ENCODE measurements at places on chromosomes 6 and 20. TPM values are rescaled to one million over a fixed set of nuclear protein-coding genes. Genes with fewer than 3 reads are reported as not detected.
A peak's percentile ranks its signal among the peaks of the same experiment; 100 is the strongest.

Gene TNNC2
- 3.6 TPM for total RNA-seq

DNA sequence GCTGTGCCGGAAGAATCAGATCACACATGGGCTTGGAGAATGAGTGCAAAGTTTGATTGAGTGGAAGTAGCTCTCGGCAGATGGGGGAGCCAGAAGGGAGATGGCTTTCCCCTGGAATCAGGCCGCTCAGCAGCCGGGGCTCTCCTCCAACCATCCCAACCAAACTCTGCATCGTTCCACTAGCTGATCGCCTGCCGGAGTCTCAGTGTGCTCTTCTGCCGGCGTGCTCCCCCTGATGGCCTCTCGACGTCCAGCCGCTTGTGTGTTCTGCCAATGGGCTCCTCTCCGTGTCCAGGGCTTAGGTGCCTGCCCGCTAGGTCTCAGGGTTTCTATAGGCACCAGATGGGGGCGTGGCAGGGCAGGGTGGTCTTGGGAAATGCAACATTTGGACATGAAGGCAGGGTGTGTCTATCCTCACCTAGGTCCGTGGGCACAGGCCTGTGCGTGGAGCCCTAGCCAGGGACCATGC, 4.9 kb upstream of the BIRC7 start:
- DNase-seq: peak; percentile 46
- H3K4me3 ChIP-seq: no peak overlapping the region
- H3K27ac ChIP-seq: no peak overlapping the region
- no peaks in the 10 kb centered on the region for H3K4me1 ChIP-seq
- H3K27me3 ChIP-seq: no peaks in the 10 kb centered on the region
- no peaks in the 10 kb centered on the region for H3K36me3 ChIP-seq

Gene CGA
- not detected for total RNA-seq

Gene HLA-DOA
- 7.2 TPM for total RNA-seq

Gene CD24
- total RNA-seq: 7.1 TPM

- H3K27me3 ChIP-seq: no peaks in the 10 kb centered on the region
- H3K27ac ChIP-seq: no peak overlapping the region
- H3K4me3 ChIP-seq: no peak overlapping the region
Measured at GRCh38 chr20:50445354-50446151, 64.6 kb upstream of the PTPN1 start.

DNA sequence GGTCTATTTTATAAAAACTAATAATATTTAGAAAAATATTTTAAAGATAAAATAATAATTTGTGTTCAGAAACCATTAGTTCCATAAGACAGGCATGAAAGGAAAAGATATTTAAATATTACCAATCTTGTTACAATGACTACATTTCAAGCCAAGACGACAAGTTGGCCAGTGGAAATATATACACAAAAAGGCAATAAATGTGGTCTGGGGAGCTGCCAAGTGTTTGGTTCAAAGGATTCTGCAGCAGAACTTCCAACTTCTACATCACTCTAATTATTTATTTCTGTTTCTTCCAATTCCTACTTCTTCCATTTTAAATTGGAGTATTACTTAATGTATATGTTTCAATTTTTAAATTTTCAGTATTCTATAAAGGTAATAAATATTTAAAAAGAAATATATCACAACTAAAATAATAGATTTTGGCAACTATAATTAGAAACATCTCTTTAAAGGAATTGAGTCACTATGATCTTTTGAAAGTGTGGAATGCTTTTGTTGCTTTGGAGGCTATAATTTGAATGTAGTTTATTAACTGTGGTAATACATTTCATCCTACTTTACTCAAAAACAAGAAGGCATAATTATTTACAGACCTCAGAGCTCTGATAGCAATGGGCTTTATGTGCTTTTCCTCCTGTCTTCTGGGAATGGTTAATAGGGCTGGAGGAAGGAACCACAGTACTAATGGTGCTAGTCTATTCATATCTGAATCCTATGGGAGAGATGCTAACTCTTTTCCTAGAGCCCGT, 129.7 kb upstream of the FAM184A start:
- H3K27me3 ChIP-seq: no peaks in the 10 kb centered on the region
- no peaks in the 10 kb centered on the region for H3K36me3 ChIP-seq
- DNase-seq: no peak

- DNase-seq: no peak
- H3K36me3 ChIP-seq: no peaks in the 10 kb centered on the region
- H3K27ac ChIP-seq: no peak overlapping the region
- no peak overlapping the region for H3K4me3 ChIP-seq
- H3K27me3 ChIP-seq: no peaks in the 10 kb centered on the region
- peaks cover 4% of the 10 kb centered on the region for H3K4me1 ChIP-seq
Measured at GRCh38 chr6:56837322-56837894, 117.5 kb upstream of the BEND6 start.

Gene LY6G5B
- 18.0 TPM for total RNA-seq

Gene NRN1
- 4.0 TPM for total RNA-seq

Gene IL20RA
- total RNA-seq: 7.5 TPM

GRCh38 chr20:25249198-25249931, 1.5 kb downstream of the PYGB start:
- no peak for DNase-seq
- peak overlapping the region; percentile 51 for H3K4me3 ChIP-seq
- no peak overlapping the region for H3K27ac ChIP-seq
- H3K27me3 ChIP-seq: no peaks in the 10 kb centered on the region
- H3K4me1 ChIP-seq: peaks cover 5% of the 10 kb centered on the region
- H3K36me3 ChIP-seq: no peaks in the 10 kb centered on the region

Gene AAR2
- 27.7 TPM for total RNA-seq

- DNase-seq: no peak
- peaks cover 2% of the 10 kb centered on the region for H3K4me1 ChIP-seq
- no peak overlapping the region for H3K4me3 ChIP-seq
- H3K27ac ChIP-seq: no peak overlapping the region
Measured at GRCh38 chr20:54189630-54190029, 15.8 kb upstream of the CYP24A1 start.

Gene EPPIN
- 1.1 TPM for total RNA-seq

DNA sequence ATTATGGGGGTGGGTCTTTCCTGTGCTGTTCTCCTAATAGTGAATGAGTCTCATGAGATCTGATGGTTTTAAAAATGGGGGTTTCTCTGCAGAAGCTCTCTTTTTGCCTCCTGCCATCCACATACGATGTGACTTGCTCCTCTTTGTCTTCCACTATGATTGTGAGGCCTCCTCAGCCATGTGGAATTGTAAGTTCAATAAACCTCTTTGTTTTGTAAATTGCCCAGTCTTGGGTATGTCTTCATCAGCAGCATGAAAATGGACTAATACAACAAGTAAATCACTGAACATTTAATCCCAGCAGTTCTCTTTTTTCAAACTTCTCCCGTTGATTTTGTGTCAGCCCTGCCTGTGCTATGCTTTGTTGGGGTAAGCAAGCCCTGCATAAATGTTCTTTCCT, 95.2 kb downstream of the FAM217A start:
- H3K4me1 ChIP-seq: no peaks in the 10 kb centered on the region
- no peaks in the 10 kb centered on the region for H3K36me3 ChIP-seq
- no peak overlapping the region for H3K27ac ChIP-seq
- H3K27me3 ChIP-seq: no peaks in the 10 kb centered on the region

GRCh38 chr6:38837101-38837500, 122.0 kb downstream of the DNAH8 start:
- H3K4me3 ChIP-seq: no peak overlapping the region
- DNase-seq: no peak
- H3K27me3 ChIP-seq: no peaks in the 10 kb centered on the region
- no peaks in the 10 kb centered on the region for H3K36me3 ChIP-seq
- no peak overlapping the region for H3K27ac ChIP-seq

- peak overlapping the region; percentile 69 for H3K4me3 ChIP-seq
- peaks cover 5% of the 10 kb centered on the region for H3K4me1 ChIP-seq
- H3K27me3 ChIP-seq: no peaks in the 10 kb centered on the region
- H3K36me3 ChIP-seq: no peaks in the 10 kb centered on the region
- peak; percentile 95 for DNase-seq
- H3K27ac ChIP-seq: peak overlapping the region; percentile 91
Measured at GRCh38 chr20:327186-328026, 2.1 kb downstream of the SOX12 start.

Gene ENPP4
- total RNA-seq: 3.4 TPM

Gene MYLIP
- total RNA-seq: 29.8 TPM

DNA sequence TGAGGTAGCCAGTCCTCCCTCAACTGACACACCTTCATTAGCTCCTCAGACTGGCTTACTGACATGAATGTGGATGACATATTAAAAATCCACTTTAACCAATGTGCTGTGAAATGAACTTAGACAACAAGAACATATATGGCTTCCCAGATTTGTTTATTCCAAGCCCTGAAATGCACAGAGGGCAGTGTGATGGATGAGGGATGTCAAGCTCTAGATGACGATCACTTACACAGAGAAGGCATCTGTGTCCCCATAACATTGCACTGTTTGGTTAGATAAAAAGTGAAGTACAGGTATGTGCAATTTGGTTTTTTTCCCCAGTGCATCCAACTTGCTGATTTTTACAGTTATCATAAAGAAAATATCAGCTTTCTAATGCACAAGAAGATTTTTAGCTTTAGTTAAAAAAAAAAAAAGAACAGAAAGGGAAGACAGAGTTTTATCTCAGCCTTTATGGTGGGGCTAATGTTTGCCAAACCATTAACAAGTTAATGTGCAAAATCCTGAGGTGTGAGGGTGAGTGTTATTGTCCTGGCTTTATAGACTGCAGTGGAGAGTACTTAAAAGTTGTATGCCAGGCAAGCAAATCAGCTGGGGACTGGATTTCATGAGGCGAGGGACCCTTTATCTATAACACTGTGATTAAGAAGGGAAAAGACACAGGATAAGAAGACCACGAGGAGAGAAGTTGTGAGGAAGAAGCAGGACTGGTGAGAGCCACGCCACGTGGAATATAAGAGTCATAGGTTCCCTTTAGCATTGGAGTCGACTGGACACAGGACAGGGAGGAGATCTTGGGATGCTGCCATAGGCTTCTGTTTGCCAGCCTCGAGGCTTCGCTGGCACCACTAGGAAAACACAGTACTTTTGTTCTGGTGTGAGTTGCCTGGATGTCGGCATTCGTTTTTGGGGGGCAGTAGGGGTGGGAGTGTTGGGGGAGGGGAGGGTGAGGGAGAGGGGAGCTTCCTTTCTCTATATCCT, 90.0 kb upstream of the BACH2 start:
- no peak overlapping the region for H3K27ac ChIP-seq
- no peaks in the 10 kb centered on the region for H3K36me3 ChIP-seq
- no peak overlapping the region for H3K4me3 ChIP-seq
- H3K27me3 ChIP-seq: no peaks in the 10 kb centered on the region
- no peaks in the 10 kb centered on the region for H3K4me1 ChIP-seq

GRCh38 chr6:139539852-139540251, 165.4 kb upstream of the CITED2 start:
- H3K4me1 ChIP-seq: no peaks in the 10 kb centered on the region
- no peaks in the 10 kb centered on the region for H3K36me3 ChIP-seq
- peak; percentile 68 for DNase-seq
- H3K4me3 ChIP-seq: no peak overlapping the region
- no peak overlapping the region for H3K27ac ChIP-seq

Gene SLC22A23
- 5.2 TPM for total RNA-seq

DNA sequence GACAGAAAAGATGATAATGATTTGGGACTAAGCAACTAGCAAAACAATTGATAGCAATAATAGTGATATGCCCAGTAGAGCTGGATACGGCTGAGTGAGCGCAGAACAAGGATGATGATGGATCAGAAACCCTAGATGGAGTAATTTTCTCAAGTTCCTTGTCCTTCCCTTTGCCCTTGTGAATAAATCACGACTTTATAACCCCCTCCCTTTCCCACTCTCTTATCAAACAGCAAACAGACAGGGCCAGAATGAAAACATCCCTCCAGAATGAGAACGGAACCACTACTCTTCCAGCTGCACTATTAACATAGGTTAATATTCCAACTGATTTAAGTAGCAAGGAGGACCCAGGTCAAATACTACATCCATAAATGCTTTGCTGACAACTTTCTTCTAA, 1.3 kb upstream of the MTFR2 start:
- DNase-seq: no peak
- no peaks in the 10 kb centered on the region for H3K36me3 ChIP-seq
- no peak overlapping the region for H3K27ac ChIP-seq

DNA sequence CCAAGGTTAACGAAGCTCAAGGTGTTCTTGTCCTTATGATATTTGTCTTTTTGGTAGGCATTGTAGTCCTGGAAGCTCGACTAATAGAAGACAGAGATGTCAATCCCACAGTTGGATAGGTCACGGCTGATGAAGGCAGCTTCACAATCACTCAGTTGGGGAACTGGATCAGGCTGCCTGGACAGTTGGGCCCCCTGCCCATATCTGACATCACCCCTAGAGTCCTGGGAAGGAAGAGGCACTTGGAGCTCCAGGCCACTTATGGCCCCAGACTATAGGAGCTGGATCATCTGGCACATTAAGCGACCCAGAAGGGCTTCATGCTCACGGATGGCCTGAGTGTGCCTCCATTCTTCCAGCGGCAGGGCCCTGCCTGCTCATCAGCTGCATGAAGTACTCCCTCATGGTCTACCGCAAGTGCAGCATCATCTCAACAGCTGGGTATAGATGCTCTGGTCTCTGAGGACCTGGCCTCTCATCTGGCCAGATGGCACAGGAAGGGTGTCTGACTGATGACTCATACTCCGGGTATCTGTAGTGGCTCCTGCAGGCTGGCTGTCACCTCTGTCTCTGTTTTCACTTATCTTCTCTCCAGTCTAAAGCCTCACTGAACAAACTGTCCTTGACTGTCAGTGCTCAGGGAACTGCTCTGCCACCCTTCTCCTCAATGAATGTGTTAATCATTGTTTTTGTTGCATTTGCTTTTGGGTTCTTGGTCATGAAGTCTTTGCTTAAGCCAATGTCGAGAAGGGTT, 29.2 kb upstream of the SSR1 start:
- H3K27me3 ChIP-seq: no peaks in the 10 kb centered on the region
- no peak overlapping the region for H3K27ac ChIP-seq
- H3K4me1 ChIP-seq: no peaks in the 10 kb centered on the region
- no peak for DNase-seq
- no peaks in the 10 kb centered on the region for H3K36me3 ChIP-seq

Gene TBXT
- not detected for total RNA-seq

DNA sequence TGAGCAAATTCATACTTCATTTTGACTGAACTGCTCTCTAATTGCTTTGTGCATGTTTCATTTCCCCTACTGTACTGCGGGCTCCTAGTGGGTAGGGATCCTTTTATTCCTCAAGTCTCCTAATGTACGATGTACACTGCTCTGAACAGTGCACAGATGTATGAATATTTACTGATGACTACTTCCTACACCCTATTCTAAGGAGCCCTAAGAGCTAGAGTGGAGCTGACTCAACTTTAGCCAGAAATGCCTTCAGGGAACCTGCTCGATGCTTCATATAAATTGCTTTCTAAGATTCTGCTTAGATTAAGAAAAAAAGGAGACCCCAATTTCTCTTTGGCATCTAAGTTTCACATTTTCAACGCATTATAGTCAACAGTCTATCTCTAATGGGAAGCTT, 47.6 kb upstream of the SPDEF start:
- H3K27ac ChIP-seq: no peak overlapping the region
- no peak for DNase-seq
- H3K4me3 ChIP-seq: no peak overlapping the region
- peaks cover 15% of the 10 kb centered on the region for H3K4me1 ChIP-seq
- no peaks in the 10 kb centered on the region for H3K36me3 ChIP-seq

- no peak overlapping the region for H3K4me3 ChIP-seq
- H3K36me3 ChIP-seq: no peaks in the 10 kb centered on the region
- H3K4me1 ChIP-seq: no peaks in the 10 kb centered on the region
- H3K27me3 ChIP-seq: no peaks in the 10 kb centered on the region
- DNase-seq: no peak
Measured at GRCh38 chr6:4895971-4896370, 107.9 kb downstream of the RPP40 start.

Gene CCDC170
- 11.0 TPM for total RNA-seq

- H3K27ac ChIP-seq: no peak overlapping the region
- DNase-seq: no peak
- H3K4me3 ChIP-seq: no peak overlapping the region
- H3K4me1 ChIP-seq: no peaks in the 10 kb centered on the region
Measured at GRCh38 chr20:588932-589672, 21.0 kb downstream of the TCF15 start.

Gene CAPN11
- 0.22 TPM for total RNA-seq

Data from ovary (tissue), 10 donors.